ENCODE measurements at places on chromosomes 5 and 9.
A peak's percentile ranks its signal among the peaks of the same experiment; 100 is the strongest.

- DNase-seq, result no peak
Measured at GRCh38 chr5:64887910-64888309, 119.2 kb downstream of the CWC27 start.

- DNase-seq, result no peak
Measured at GRCh38 chr5:157188270-157188669, 7.6 kb downstream of the ITK start.

- DNase-seq, result no peak
Measured at GRCh38 chr9:71571186-71571585, 197.1 kb downstream of the CEMIP2 start.

GRCh38 chr9:5389109-5389732 is 48.5 kb downstream of the PLGRKT start:
- DNase-seq, result no peak

DNA sequence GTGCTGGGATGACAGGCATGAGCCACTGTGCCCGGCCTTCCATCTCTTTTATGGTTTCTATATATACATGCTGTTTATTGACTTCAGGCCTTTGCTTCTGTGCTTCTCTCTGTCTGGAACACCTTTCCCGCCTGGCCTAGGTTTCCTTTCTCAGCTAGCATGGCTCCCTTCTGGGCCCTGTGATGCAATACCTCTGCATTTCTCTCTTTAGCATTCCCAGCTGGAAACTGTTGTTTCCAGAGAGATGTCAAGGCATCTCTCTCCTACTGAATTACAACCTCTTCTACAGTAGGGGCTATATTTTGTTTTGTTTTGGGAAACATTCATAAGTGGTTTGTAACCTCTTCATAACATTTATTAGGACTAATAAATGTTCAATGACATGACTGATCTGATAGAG is 57.1 kb downstream of the RPS23 start:
- no peak for DNase-seq

- no peak for DNase-seq
Measured at GRCh38 chr9:27094640-27095298, 14.3 kb upstream of the TEK start.

GRCh38 chr5:115333164-115333563 is 36.7 kb upstream of the CCDC112 start:
- DNase-seq, result no peak

- DNase-seq, result no peak
Measured at GRCh38 chr5:163898873-163899272, 393.5 kb downstream of the MAT2B start.

DNA sequence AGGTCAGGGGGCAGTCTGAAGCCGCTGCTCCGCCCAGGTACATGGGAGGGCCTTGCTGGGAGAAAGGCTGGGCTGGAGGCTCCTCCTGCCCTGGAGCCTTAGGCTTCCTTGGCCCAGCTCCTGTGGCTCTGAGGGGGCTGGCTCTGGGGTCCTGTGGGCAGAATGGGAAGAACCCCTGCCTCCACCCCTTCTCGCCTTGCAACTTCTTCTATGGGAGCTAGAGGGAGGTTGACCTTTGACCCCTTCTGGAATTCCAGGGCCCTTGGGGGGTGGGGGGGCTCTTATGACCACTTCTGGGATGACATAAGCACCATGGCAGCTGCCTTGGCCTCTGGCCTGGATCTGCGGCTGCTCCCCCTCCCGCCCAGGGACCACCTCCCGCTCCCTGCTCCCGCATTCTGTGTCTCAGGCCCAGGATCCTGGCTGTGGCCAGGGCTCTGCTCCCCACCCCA is 32.2 kb downstream of the IER5L start:
- no peak for DNase-seq

- DNase-seq, result no peak
Measured at GRCh38 chr9:134329886-134330285, 3.6 kb downstream of the RXRA start.

DNA sequence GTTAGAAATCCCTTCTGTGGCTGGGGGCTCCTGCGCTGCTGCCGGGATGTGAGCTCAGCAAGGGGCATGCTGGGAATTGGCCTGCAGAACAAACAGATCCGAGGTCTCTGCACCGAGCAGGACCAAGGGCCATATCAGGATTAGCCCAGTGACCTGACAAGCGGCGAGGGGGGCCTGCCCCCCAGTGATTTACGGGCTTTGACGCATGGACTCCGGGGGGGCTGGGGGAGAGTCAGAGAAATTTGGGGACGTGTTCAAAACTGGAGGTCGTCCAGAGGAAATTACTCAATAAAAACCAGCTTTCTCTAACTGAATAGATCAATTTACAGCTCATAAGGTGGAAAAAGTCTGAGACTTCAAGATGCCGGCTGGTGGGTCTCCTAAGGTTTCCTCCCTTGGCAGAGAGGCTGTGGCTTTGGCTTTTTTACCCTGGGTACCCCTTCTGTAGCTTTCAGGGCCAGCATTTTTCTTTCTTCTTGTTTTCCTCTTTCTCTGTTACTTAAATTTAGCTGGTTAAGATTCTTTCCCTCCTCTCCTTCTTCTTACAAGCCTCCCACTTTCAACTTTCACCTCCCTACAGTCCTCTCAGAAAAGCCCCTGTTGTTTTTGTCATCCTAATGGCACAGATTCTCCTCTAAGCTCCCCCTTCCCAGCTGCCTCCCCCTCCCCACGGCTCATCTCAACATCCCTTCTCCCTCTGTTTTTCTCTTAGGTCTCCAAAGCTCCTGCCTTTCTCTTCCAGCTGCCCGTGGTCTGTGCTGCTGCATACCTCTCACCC is 551.0 kb downstream of the CCDC171 start:
- no peak for DNase-seq

DNA sequence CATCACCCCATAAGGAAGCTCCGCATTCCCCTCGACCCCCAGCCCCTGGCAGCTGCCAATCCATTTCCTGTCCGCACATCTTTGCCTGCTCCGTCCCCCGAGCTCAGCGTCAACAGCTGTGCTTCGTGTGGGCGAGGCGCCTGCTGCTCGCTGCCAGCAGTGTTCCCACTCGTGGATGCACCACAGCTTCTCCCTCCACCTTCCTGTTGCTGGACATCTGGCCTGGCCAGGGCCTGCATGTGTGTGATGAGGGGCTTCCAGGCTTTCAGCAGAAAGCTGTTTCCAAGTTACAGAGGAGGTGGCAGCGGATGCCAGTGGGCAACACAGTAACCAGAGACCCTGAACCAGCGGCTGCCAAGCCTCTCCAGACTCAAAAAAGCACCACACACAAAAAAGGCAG is 86.0 kb downstream of the PRRT1B start:
- DNase-seq, result no peak

GRCh38 chr5:177378884-177379883 is 5.0 kb upstream of the SLC34A1 start:
- DNase-seq, result no peak

GRCh38 chr5:126354012-126354857 is 69.0 kb upstream of the GRAMD2B start:
- no peak for DNase-seq

- no peak for DNase-seq
Measured at GRCh38 chr5:154087260-154087659, 48.5 kb downstream of the MFAP3 start.

DNA sequence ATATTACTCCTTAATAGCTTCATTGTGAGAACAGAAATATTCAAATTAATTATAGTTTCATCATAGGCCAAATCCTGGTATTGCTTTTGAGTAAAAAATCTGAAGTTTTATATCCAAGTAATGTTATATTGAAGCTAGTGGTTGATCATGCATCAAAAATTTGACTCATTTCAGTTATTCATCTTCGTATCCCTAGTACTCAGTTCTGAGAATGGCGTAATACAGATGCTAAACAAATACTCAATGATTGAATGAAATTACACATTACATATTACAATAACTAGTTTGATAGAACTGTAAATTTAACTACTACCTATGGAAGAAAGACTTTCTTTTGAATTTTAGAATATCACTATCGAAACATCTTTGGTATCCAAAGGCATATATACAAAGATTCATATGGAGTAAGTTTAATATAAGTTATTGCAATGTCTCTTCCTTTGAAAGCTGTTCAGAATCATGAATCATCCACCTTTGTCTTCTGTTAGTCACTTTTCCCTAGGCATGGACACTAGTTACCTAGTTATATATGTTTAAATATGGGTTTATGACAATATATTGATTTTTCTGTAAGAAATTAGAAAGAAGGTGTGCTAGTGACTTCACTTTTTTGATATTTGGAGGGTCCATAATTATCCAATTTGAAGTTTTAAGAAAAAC is 5.0 kb upstream of the ZNF462 start:
- no peak for DNase-seq

DNA sequence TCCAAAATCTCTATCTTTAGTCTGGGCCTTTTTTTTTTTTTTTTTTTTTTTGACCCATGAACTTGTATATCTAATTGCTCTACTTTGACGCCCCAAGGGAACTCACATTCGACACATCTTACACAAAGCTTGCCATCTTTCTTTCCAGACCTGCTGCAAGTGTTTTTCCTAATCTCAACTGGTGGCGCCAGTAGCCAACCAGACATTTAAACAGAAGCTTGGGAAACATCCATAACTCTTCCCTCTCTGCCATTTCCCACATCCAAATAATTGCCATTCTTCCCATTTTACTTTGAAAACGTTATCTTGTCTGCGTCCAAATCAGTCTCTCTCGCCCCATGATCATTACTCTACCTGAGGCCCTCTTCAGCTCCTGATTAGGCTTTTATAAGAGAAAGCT is 130.9 kb downstream of the PAPPA start:
- no peak for DNase-seq

- no peak for DNase-seq
Measured at GRCh38 chr9:123561046-123561445, 205.0 kb downstream of the CRB2 start.

GRCh38 chr5:85143138-85143537 is 758.5 kb upstream of the EDIL3 start:
- DNase-seq, result no peak

DNA sequence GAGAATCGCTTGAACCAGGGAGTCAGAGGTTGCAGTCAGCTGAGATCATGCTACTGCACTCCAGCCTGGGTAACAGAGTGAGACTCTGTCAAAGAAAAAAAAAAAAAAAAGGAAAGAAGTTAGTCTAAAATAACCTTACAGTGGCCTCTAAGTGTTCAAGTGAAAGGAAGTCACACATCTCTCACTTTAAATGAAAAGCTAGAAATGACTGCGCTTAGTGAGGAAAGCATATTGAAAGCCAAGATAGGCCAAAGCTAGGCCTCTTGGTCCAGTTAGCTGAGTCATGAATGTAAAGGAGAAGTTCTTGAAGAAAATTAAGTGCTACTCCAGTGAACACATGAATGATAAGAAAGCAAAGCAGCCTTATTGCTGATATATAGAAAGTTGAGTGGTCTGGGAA is 38.1 kb downstream of the ITGA1 start:
- DNase-seq, result no peak

GRCh38 chr9:72948575-72949243 is 4.1 kb downstream of the ALDH1A1 start:
- DNase-seq, result no peak

GRCh38 chr9:34989946-34990635 is 546 bp downstream of the DNAJB5 start:
- DNase-seq, result no peak

- peak; percentile 55 for DNase-seq
Measured at GRCh38 chr5:139847790-139848507, 52.3 kb downstream of the PSD2 start.

- DNase-seq, result no peak
Measured at GRCh38 chr5:39073767-39074016, 507 bp downstream of the RICTOR start.

- DNase-seq, result no peak
Measured at GRCh38 chr9:125600194-125600593, 106.8 kb downstream of the MAPKAP1 start.

DNA sequence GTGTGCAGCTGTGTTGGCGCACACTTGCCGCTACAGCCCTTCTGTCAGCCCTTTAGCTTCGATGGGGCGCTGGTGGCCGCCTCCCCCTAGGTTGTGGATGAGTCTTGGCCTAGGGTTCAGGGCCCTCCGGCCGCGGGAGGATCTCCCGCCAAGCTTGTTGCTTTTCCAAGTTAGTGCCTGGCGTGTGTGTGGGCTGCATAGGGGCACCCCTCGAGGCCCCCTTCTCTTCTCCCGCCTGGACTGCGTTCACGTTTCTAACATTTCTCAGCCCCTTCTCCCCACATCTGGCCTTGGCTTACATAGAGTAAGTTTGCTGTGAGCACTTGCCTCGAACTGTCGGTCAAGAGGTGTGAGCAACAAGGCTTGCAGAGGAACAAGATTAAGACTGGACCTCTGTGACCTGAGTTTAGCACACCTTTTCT is 413 bp upstream of the OXCT1 start:
- no peak for DNase-seq
